ENCODE measurements at places on chromosomes 6 and 20.

DNA sequence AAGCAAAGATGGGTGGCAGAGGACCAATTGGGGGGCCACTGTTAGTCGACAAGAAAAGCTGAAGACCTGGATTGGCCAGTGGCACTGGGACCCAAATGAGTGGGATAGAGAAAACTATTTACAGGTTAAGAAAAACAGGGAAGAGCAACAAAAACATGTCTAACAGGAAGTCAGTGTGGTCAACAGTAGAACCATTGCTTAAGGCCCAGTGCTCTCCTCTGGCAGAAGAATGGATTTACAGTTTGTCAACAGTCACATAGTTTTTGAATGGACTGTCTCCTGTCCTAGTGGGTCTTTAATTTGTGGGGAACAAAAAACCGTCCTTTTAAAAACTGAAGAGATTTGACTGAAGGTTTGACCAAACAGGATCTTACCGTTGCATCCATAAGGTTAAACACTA is 12.1 kb upstream of the WTAP start:
- no peak for DNase-seq

DNA sequence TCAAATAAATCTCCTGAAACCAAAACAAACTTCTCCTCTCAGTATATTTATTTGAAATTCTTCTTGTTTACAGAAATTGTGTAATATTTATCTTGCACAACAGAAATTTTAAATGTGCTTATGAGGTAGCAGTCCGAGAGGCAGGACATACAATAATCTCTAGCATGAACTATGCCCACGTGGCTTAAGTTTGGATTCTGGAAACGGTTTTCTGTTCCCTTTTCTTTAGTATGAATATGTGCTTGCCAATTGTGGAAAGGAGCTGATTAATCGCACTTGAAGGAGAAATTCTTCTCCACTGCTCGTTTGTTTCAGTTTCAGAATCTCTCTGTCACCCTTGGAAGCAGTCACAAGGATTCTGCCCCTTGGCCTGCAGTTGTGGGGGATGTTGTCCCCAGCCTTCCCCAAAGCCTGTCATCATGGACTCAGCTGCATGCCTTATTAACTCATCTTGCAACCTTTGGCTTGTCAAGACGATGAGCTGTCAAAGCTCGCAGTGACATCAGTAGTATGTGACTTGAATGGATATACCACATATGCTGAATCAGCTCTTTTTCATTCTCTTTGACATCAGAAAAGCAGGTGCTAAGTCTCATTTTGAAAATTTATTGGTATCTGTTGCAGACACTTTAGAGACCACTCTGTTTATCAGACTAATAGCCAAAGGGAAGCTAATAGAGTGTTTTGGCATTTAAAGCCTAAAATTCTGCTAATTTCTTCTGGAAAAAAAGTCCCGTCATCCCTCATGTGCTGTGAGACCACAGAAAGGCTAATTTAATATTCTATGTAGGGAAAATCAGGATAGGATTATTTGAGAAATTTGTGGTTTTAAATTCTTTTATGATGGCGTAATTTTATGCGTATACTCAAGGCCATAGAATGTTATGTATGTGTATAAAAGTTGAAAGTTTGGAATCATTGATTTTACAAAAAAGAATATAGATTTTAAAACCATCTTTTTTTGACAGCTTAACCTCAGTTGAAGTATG is 186.8 kb downstream of the ARID1B start:
- DNase-seq: peak; percentile 79

DNA sequence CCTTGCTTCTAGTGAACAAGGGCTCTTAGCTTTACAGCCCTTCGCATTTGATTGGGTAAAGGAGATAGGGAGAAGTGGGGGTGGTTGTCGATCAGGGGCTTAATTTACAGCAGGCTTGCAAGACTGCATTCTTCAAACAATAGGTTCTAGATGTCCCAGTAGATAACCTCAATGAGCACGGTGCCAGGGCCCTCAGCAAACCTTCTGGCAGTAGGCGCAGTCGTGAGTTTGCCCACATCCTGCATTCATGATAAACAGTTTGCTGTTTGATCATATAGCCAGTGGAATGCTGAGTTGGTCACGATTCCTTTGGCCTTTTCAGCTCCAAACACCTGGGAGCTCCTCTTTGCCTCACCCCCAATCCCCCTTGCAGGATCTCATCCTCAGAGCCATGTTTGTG is 27.5 kb downstream of the SUN5 start:
- DNase-seq: peak; percentile 19

DNA sequence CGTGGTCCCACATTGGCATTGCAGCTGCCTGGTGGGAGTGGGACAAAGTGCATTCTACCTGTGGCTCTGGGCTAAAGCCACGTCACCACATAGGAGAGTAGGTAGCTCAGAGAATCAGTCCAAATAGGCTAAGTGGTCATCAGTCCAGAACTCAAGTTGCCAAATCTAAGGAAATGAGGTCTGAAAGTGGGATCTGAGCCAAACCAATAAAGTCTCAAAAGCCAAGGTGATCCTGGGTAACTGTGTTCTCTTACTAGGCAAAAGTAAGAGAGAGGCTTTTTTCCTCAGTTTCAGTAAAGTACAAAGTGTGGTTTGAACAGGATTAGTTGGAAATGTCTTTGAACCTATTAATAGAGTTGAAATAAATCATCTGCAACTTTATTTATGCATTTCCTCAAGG is 68.6 kb upstream of the CNKSR3 start:
- no peak for DNase-seq

DNA sequence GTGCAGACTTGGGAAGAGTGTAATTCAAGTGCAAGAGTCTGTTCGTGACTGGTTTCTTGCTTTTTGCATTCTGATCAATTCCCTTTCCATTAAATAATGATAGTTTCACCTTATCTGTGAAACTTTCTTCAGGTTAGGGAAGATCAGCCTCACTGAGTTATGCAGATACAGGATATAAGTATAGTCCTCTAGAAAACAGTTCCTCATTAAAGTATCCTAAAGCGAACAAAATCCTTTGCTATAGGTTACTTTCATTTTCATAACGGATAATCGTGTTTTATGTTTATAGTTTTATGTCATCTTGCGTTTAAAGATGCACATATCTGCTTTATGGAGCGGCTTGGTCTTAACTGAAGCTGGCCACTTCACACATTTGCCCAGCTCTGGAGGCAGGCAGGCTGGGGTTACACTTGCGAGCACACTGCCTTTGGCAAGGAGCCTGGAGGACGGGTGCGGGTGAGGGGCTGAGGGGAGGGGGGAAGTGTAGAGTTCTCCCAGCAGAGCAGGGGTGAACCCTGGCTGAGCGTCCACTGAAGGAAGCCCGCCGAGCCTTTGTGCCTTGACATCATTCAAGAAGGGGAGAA is 123.5 kb upstream of the IFNGR1 start:
- DNase-seq: no peak

DNA sequence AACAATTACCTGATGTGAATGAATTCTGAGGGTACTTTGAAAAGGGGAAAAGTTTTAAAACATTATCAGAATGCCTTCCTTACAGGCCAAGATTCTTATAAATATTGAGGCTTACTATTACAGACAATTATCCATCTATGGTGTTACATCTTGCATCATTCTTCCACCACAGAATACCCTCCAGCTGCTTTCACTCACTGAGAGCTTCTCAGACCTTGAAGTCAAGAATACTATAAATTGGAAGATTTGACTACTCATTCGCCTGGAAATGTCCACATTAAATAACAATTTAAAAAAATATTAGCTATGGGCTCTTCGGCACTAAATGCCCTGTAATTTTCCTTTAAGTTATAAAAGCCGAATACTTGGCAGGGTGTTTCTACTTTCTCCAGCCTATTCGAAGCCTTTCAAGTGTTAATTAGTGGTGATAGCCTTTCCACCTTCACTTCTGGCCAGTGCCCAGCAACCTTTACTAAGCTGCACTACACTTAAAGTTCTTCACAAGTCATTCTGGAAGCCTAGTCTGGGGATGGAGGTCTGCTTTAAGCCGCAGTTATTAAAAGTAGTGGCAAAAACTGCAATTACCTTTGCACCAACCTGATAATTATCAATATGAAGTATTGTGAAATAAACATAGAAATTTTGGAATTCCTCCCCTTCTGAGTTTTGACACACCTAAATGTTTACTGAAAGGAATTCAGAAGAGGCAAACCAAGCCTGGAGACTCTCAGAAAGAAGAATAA is 100.9 kb downstream of the BMP5 start:
- DNase-seq: no peak

DNA sequence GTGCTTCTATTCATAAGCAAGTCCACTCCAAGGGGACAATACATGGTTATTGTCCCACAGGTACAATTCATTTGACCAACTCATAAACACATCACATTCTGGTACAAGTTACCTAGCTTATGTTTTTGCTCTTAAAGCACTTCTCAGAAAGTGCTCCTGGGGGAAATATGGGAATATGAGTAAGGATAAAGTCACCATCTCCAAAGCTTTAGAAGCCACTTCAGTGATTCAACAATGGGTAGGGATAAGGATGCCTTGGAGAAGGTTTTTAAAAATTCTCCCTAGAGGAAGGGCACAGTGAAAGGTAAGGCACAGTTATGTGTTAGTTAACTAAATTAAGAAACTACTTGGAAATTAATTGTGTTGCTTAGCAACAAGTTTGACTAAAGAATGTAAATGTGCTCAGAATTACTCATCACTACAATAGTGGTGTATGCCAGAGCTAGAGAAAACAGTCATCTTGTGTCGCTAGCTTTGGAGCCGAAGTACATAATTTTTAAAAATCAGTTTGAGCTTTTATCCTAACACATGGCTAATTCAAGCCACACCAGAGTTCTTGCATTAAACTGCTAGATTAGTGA is 39.5 kb upstream of the LAMP5 start:
- DNase-seq: no peak

- peak; percentile 68 for DNase-seq
Measured at GRCh38 chr6:148747471-148748165, 788 bp downstream of the UST start.

GRCh38 chr20:62760856-62761758 is 35.2 kb upstream of the MRGBP start:
- no peak for DNase-seq

DNA sequence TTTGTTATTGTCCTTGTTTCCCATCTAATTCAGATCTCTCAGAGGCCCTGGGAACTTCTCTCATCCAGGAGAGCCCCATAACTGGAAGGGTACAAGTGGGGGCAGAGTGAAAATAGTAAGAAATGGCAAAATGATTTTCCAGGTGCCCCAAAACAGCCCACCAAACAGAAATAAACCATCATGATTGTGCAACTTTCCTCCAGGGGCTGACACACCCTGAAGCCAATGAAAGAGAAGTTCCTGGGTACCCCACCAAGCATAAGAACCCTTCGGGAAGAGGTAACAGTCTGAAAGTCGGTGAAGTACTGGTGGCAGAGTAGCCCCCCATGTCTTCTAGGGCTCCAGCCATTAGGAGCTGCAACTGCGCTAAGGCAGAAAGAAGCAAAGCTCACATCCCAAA is 282.0 kb downstream of the PTPRT start:
- DNase-seq: no peak

DNA sequence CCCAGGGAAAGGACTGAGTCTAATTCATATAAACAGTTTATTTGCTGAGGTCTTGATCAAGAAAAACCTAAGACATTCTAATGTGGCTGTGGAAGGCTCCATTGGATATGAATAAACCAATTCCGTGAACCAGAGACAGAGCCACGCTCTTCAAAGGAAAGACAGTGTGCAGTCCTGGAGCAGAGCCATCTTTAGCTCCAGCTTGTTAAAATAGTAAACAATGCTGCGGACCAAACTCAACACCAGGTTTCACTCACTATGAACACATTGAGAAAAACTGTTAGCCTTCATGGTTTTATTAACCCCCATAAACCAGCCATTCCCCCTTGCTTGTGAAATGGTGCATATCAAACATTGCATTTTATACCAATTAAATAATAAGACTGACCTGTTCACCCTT is 61.9 kb downstream of the COL9A1 start:
- DNase-seq: no peak

DNA sequence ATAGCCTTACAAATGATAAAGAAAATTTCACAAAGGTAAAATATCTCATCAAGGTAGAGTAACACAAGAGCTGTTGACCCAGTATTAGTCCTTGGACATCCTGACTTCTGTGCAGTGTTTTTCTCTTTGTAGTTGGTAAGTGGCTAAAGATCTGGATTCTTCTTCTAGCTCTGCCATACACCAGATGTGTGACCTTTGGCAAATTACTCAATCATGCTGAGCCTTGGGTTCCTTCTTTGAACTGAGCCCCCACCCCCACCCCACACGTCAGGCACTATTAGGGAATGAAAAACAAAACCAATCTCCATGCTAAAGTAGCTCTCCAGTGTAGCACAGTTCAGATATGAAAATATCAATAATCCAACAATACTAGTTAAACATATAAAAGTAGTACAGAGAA is 15.1 kb upstream of the TRIM39 start:
- DNase-seq: no peak

DNA sequence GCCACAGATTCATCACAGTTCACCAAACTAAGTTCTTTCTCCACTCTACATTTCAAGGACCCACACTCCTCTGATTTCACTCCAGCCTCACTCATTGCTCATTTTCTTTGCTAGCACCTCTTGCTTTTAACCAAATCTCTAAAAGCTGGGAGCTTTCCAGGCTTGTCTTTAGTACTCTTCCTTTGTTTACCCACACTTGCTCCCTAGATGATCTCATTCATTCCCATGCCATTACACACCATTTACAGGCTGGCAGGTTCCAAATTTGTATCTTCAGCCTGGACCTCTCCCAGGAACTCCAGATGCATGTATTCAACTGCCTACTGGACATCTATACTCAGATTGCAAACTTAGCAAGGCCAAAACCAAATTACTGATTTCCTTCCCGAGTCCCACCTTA is 5.3 kb upstream of the GUCA1B start:
- no peak for DNase-seq

DNA sequence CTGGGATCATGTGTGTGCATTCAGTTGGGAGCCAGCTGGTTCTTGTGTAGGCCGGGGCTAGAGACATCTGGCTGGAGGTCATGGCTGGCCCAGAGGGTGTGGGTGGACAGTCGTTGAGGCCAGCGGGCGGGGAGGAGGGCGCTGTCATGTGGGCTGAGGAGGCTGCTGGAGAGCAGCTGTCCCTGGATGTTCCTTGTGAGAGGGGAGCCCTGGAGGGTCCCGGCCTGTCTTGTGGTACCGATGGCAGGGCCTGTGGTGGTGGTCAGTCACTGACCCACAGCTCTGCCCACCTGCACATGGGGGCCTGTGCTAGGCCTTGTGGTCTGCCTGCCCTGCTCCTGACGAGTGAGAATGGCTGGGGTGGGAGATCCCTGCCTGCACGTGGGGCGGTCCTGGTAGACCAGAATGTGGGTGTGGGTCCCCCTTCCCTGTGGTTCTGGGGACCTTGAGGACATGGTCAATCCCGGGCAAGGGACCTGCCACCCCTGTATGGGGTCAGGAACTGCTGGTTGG is 1.9 kb upstream of the C20orf204 start:
- no peak for DNase-seq

DNA sequence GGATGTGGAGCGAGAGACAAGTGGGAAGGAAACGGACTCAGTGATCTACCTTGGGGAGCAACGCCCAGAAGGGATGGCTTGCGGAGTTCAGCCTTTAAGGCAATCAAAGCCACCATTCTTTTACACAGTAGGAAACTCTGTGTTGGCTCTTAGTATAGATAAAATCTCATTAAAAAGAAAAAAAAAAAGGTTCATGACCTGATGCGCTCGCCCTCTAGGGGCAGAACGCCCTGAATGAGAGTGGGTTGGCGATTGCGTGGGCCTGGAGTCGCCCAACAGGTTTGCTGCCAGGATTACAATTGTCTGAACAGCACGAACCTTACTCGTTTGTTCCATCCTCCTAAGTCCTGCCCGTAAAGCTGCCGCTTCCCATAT is 1.2 kb downstream of the TPD52L1 start:
- DNase-seq: peak; percentile 49

GRCh38 chr20:34956041-34956458 is 382 bp downstream of the MYH7B start:
- no peak for DNase-seq

GRCh38 chr6:90177544-90178383 is 118.9 kb downstream of the BACH2 start:
- DNase-seq: no peak

- no peak for DNase-seq
Measured at GRCh38 chr6:126890055-126890454, 228.4 kb upstream of the RSPO3 start.
